ENCODE measurements at places on chromosomes 2 and 18.

DNA sequence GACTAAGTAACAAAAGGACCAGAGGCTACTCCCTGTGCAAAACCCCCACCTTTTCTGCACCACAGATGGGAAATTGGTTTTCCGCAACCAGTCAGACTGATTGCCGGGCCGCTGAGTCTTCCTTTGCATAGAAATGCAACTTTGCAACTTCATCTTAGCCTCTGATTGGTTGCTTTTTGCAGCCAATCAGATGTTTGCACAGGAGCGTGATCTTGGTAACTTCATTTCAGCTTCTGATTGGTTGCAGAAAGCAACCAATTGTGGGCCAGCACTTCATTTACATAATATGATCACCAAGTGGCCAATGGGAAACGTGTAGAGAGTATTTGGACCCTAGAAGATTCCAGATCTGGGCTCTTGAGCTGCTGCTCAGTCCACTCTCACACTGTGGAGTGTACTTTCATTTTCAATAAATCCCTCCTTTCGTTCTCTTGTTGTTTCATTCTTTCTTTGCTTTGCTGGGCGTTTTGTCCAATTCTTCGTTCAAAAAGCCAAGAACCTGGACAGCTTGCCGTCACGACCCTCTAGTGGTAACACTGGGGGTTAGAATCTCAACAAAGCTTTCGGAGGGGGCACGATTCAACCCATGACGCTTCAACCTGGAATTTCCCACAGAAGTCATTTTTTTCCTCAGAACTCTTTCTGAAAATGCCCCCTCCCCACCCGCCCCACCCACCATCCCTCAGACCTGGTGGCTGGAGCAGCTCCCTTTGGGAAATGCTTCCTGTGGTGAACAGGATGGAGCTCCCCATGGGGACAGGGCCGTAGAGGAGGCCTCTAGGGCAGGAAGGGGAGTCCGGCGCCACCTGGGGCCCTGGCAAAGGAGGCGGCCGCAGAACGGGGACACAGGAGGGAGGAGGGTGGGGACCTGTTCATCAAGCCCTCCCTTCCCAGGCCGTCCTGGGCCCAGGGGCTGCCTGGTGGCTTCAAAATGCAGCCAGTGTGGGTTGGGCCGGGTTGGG lies 31.8 kb upstream of the KCNF1 start:
- DNase-seq = no peak

DNA sequence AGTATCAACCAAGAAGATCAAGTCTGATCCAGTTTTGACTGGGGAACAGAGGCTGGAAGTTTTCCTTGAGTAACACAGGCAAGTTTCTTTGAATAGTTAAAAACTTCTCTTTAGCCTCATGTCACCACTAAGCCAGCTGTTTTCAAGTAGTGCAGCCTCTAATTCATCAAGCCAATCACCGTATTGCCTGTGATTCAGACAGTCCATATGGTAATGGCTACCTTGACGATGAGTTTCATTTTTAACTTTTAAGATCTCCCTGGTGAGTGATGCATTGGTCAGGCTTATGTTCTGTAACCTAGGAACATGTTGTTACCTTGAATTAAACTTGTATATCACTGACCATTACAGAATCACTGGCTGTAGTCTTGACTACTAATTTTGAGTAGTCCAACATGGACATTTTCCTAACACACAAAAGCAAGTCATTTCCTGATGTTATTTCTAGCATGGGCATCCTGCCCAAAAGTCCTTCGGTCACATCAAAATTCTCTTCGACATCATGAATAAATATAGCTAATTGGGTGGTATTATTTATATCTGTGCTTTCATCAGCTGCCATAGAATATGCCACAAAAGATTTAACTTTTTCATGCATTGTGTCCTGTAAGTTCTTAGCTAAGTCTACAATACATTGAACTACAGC lies 238.8 kb upstream of the GCFC2 start:
- no peak for DNase-seq

DNA sequence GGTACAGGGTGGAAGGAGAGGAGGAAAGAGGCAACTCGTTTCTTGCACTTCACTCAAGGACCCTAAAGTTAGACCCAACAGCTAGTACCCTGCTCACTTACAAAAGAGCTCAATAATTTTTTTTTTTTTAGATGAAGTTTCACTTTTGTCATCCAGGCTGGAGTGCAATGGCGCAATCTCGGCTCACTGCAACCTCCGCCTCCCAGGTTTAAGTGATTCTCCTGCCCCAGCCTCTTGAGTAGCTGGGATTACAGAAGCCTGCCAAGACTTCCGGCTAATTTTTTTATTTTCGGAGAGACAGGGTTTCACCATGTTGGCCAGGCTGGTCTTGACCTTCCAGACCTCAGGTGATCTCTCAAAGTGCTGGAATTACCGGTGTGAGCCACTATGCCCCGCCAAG lies 4.1 kb downstream of the ASB3 start:
- no peak for DNase-seq

DNA sequence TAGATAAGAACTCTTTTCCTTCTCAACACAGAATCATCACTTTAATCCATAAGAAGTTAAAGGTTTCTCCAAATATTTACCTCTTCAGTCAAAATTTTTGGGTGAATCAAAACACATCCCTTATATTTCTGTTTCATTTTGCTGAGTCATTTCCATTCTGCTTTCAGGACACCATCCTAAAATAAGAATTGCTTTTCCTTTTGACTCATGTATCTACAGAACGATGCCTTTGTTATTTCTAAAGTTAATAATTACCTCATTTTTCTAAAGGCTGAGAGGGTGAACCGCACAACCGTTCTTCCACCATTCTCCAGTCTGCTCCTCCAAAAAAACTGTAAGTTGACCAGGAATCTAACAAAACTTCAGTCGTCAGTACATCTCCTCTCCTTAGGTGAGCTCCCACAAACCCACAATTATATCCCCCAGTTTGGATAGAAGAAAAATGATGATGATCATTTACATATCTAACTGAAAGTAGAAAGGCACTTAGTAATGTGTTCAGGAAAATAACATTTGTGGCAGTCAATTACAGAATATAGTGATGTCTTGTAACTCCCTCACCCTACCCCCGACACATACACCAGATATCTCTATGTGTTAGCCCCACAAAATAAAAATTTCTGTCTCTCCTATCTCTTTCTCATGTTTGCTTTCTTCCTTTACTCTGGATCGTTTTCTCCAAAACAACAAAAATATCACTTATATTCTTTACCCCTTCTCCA lies 162.5 kb downstream of the RAD51AP2 start:
- no peak for DNase-seq

DNA sequence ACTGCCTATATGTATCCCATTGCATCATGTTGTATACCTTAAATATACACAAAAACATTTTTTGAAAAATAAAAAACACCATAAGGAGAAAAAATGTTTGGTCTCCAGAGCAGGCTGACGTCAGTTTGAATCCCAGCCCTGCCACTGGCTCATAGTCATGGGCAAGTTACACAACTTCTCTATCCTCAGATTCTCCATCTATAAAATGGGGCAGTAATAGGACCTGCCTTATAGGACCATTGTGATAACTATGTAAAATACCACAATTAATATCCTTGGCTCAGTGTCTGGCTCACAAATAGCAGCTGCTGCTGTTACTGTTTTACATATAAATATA lies 135.6 kb downstream of the SMAD7 start:
- no peak for DNase-seq

DNA sequence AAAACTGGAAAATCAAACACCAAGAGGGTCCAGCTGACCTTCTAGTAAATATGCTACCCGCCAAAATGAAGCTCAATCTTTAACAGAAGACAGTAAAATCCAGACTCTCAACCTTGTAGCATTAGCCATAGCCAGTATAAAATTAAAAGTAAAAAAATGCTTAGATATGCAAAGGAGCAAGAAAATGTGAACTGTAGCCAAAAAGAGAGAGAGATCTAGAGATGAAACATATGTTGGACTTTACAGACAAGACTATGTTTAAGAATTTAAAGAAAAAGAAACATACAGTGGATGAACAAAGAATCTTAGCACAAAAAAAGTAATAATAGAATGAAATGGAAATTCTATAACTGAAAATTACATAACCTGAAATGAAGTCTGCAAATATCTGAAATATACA lies 344.5 kb downstream of the LRATD1 start:
- no peak for DNase-seq

DNA sequence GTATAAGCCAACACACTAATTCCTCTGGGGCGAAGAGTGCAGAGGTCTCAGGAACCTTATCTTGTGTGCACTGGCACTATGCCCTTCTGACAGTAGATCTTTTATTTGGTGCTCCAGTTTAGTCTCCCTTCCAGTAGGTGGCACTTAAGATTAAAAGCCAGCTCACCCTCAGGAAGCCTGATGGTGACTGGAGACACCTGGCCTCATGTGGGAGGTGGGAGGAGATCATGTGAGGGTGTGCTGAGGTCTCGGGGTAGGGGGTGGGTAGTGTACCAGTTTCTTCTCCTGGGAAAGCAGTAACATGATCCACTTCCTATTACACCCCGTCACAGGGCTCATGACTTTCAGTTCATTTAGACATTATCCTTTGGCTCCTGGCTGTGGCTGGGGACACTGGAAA lies 654.9 kb downstream of the ADCYAP1 start:
- no peak for DNase-seq

GRCh38 chr18:75884728-75885127 lies 457.2 kb upstream of the SMIM21 start:
- DNase-seq = no peak

DNA sequence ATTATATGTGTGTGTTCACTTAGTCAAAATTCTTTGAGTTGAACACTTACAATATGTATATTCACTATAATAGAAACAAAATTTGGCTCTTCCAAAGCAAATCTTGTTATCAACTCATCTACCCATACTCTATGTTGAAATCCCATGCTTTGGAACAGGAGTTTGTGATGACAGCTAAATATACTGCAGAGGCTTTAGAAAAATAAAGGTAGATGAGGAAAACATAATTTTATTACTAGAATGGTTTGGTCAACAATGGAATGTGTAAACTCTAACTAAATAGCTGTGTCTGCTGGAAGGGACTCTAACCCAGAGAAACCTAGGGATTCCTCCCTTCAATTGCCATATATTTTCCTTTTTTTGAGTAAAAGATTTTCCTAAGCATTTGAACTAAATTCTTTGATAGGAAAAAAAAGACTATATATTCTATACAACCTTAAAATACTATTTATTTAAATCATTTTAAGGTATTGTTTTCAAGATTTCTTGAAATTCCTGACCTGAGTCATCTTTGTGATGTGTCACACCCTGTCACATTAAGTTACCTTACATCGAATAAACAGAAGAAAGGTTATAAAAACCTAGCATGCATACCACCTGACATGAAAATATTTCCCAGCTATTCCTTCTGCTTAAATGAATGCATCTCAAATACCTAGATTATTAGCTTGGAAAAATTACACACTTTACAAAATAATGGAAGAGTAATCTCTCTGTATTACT lies 175.5 kb downstream of the OTX1 start:
- no peak for DNase-seq

GRCh38 chr18:43115076-43115921 lies at the start of gene RIT2:
Gene RIT2 (minus strand): TSS chr18:43115685.
- DNase-seq = no peak

GRCh38 chr2:232203166-232203891 lies 175.2 kb upstream of the ALPP start:
- DNase-seq = no peak

- no peak for DNase-seq
Observed at GRCh38 chr2:57740891-57741290, 305.7 kb upstream of the VRK2 start.

GRCh38 chr2:201768918-201769317 lies 11.8 kb downstream of the ALS2 start:
- no peak for DNase-seq

GRCh38 chr2:143528021-143528420 lies 398.8 kb downstream of the ARHGAP15 start:
- DNase-seq = no peak
